ENCODE measurements at places on chromosomes 2 and 18.

GRCh38 chr2:209146682-209147320, 277.0 kb upstream of the MAP2 start:
- no peak for DNase-seq

DNA sequence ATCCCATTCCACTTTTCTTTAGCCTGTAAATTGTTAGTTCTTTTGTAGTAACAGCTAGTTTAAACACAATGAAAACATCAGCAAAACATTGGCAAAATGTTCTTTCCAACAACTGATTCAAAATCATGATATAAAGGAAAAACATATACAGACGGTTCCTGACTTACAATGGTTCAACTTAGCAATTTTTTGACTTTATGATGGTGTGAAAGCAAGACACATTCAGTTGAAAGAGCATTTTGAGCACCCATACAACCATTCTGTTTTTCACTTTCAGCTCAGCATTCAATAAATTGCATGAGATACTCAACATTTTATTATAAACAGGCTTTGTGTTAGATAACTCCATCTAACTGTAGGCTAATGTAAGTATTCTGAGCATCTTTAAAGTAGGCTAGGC, 185.1 kb downstream of the NOL4 start:
- DNase-seq, result no peak

DNA sequence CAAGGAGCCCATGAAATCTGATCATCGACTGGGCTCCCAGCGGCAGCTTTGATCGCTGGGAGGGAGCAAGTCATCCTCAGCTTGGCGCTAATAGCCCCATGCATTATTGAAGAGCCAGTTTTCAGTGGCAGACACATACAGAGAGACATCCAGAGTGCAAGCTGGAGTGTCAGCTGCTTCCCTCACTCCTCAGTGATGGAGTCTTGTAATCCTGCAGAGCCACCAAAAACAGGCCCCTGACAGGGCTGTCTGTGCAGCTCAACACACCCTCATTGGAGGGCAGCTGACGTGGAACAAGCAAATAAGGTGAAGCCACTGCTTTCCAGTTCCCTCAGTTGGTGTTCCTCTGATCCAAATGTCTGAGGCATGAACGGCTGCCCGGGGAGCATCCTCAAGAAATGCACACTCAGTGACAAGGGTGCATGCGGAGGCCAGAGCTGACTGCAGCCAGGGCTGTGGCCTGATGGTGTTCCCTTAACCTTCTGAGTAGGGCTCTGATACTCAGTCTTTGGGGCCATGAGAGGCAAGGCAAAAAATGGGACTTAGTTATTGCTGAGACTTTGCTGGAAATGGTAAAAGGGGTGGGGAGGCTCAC, 97.4 kb downstream of the RHOB start:
- no peak for DNase-seq

- DNase-seq, result no peak
Measured at GRCh38 chr2:103159018-103159417, 397.2 kb downstream of the TMEM182 start.

GRCh38 chr2:10303694-10304378, 1.1 kb downstream of the HPCAL1 start:
- DNase-seq, result no peak

DNA sequence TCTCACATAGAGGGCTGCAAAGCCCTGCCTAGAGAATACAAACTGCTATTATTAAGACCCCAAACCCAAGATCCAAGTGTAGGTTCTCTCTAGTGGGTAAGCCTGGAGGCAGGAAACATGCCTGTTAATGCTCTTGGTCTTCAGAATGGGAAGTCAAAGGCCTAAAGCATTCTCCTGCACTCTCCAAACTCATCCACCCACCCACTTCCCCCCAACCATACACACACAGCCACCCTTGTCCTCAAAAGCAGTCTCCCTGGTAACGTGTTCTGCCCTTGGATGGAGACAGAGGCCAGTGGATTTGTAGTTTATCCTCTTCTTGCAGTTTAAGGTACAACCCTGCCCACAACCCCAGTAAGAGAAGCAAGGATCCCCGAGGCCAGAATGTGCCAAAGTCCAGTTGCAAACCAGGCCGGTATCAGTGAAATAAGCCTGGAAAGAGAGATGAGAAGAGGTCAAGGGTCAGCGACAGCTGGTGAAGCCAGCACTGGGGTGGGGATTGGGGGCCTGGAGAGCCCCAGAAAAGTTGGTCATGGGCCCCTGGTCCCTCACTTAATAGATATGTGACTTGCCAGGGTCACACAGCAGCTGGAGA, 23.0 kb downstream of the TMEM247 start:
- no peak for DNase-seq

DNA sequence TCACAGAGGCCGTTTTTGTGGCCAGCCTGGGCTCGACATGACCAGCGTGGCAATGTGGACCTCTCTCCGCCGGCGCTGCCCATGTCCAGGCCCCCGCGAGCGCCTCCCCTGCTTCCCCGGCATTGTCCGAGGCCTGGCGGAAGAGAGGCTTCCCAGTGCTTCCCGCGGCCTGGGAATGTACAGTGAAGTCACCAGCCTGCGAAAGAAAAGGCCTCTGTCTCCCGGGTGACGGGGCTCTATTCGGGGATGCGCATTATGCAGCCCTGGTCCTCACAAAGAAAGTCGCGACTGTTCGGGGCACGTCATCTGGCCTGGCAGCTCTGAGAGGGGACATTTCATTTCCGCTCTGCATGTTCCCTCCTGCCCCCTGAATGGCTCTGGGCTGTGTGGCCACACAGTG, 109.2 kb upstream of the AGAP1 start:
- DNase-seq, result no peak

- DNase-seq, result no peak
Measured at GRCh38 chr18:392928-393573, 107.5 kb downstream of the COLEC12 start.

- no peak for DNase-seq
Measured at GRCh38 chr18:22230471-22230945, 61.1 kb downstream of the GATA6 start.

DNA sequence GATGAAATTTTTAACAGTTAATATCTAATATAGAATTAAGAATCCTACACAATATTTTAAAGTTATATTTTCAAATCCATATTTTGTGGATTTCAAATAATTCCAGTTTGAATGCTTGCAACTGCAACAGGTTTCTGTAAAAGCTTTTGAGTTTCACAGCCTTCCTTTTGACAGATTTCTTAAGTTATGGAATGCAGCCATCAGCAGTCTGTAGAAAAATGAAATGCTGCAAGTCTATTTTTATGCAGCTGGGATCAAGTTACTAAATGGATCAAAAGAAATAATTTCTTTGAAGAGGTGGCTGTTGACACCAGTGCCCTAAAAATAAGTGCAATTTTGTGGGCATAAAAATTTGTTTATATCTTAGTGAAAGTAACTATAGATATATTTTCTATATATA, 657.2 kb downstream of the NRXN1 start:
- no peak for DNase-seq

DNA sequence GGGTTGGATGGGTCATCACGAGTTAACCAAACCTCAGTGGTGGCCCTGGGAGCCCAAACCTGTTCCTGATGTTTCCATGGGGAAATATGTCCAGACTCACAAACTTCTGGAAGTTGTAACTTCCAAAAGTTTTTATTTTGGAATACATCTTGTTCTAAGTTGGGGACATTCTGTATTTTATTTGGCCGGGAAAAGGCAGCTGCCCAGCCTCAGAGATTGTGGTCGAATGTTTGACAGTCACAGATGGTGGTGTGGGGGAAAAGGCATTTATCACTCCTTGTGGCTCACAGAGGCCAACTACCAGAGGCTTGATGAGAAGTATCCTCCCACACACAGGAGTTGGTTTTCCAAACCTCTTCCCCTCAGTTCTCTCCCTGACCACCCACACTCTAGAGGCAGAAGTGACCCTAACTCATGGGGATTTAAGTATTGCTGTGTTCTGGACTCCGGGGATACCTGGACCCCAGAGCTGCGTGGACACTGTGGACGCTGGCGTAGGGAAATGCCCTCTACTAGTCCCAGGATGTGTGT, 124.7 kb upstream of the PPP1CB start:
- DNase-seq, result no peak

DNA sequence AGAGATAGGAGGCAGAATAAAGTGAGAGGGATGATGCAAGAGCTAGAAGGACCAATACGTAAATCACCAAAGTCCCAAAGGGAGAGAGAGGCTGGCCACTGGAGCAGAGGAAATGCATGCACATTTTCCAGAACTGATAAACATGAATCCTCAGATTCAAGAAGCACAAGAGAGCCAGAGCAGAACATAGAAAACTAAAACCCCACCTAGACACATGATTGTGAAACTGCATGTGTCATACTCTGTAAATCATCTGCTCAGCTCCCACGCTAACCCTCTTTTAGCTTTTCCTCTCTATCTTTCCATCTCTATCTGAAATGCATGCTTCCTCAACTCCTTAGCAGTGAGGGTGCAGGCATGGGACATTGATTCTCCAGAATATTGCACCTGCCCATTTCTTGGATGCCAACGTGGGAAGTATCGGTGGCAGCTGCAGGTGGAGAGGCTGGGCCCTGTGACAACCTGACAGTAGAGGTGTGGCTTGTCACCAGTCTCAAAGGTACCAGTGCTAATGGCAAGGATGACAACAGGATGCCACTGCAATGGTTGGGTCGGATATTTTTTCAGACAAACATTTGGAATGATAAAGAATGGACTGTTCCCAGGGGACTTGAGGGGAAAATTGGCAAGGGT, 89.3 kb upstream of the OTOS start:
- no peak for DNase-seq

GRCh38 chr2:114044985-114045384, 155.1 kb downstream of the ACTR3 start:
- DNase-seq, result no peak

DNA sequence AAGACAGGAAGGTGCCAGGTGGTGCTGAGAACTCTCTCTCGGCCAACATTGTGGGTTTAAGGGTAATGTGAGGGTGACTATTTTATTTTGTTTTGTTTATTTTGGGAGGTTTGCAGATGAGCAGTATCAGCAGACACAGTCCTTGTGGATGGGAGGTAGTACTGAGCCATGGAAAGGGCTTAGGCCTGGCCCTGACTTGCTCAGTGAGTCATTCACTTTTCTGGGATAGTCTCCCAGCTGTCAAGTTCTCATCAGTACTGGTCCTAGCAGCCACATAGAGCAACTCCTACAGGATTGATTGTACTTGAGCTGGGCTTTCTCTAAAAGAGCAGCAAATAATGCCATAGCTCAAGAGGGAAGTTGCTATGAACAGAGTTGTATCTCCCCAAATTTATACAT, 175.2 kb downstream of the LOXHD1 start:
- no peak for DNase-seq

GRCh38 chr2:204670124-204670523, 124.8 kb downstream of the PARD3B start:
- no peak for DNase-seq

GRCh38 chr18:61597316-61597715, 264.1 kb downstream of the CDH20 start:
- no peak for DNase-seq

DNA sequence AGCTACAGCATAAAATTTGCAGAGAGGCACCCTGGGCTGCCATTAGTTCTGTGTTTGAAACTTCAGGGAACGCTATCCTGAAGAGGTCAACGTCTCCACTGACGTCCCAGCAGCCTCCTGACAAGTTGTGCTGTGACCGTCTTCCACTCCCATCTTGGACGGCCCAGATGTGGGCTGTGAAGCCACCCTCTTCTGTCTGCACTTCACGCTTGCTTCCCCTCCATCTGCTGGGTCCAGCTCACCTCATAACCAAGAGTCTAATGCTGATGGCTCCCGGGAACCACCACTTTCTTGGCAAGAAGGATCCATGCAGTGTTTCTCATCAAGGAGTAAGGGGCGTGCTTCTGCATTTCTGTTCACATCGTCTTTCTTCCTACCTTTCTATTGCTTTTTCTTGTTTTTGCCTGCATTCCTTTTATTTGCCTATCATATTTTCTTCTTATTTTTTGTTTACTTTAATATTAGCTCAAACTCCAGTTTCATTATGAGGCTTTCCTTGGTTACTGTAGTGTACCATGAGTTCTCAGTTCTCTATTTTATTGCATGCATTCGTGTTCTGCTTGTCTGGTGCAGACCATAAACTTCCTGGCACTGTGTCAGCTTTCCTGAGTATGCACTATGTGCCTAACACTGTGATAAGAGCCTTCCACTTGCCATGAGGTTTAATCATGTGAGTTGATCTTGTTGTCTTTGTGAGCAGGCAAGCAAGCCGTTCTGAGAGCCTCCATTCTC, 631.8 kb upstream of the RAB6C start:
- DNase-seq, result no peak

GRCh38 chr2:42792087-42792582, 248 bp downstream of the HAAO start:
- DNase-seq, result peak; percentile 72

DNA sequence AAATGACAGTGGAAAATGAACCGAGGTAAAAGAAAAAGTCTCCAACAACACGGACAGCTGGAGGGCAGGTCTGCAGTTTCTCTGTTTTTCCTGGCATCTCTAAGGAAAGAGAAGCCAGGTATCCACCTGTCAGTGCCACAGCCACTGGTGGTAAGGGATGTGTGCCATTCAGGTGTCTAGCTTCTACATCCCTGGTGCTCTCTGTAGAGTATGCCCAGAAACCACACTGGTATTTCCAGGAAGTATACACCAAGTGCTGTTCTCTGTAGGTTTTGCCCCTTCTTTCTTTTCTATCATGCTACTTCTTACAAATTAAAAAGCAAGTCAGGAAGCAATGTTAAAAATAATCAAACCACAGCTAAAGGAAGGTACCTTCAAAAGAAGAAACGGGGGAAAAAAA, 7.6 kb upstream of the AGFG1 start:
- DNase-seq, result no peak

GRCh38 chr2:95667480-95667879, 75.7 kb downstream of the TRIM43 start:
- DNase-seq, result no peak

DNA sequence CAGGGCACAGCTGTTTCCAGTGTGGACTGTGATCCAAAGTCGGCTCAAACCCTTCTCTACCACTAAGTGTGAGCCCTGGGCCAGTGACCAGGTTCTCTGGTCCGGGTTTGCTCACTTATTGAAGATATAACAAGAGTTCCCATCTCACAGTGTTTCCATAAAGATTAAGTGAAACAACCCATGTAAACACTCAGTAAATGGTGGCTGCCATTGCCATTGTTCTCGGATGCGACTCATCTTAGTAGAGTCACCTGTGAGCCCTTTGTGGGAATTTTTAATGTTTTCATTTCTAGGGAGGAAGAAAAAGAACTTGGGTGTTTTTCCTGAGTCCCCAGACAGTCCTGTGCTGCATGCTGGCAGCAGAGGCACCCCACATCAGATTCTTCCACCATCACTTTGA, 53.4 kb downstream of the TPGS2 start:
- no peak for DNase-seq

GRCh38 chr18:25646971-25647370, 295.0 kb upstream of the ZNF521 start:
- DNase-seq, result no peak
